NCI-H1694 (cell line): ENCODE measurements at places on chromosomes 2 and 18.

DNA sequence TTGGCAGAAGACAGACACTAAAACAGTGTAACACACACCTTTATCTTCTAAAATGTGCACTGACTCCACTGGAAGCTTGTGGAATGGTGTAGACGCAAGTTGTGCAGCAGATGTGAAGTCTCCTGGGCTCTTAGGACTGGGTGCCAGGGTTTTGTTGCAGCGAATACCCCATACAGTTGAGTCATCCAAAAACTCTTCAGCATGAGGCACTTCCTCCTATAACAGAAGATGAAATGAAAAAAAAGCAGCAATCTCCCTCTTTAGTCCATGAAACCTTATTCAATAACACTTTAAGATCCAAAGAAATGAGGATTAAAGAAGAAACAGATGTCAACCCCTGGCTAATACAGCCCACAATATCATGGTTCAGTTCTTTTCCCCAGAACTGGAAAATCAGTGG is 22.2 kb downstream of the BUB1 start:
- no peak for DNase-seq

- DNase-seq, result no peak
Observed at GRCh38 chr2:191789796-191790195, 57.1 kb downstream of the CAVIN2 start.

DNA sequence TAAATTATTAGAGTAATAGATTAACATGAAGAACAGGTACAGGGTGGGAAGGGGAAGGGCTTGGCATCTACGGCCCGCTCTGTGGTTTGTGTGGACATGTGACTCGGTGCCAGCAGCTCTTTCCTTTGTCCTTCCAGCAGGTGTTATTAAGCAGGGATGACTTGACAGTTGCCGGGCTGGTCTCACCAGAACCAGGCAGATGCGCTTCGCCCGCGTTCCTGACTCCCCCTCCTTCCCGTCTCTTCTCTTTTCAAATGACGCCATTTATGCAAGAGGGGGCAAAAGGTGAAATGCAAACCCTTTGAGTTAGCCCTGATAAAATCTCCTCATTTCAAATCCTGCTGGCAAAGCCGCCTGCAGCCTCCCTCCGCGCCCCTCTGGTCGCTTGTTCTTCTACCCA is 38.9 kb upstream of the MGAT4A start:
- DNase-seq, result no peak

GRCh38 chr18:63255435-63255834 is 64.1 kb downstream of the BCL2 start:
- no peak for DNase-seq

- DNase-seq, result peak; percentile 38
Observed at GRCh38 chr2:172172513-172173173, 69.9 kb upstream of the DLX2 start.

DNA sequence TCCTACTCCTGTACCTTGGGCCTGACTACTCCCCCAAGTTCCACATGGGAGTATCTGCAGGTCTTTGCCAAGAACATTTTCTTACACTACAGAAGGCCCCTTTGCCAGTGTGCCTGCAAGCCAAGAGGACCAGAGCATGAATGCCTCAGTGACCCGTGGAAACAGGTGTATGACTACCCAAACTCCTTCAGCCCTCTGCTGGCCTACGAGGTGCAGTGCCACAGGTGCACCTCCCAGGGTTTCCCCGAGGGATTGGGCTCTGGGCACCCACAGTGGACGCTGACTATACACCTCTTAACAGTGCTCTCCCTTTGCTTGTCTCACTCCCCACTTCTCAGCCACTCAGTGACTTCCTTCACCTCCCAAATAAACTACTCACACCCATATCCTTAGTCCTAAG is 91.4 kb downstream of the COL6A3 start:
- DNase-seq, result no peak

DNA sequence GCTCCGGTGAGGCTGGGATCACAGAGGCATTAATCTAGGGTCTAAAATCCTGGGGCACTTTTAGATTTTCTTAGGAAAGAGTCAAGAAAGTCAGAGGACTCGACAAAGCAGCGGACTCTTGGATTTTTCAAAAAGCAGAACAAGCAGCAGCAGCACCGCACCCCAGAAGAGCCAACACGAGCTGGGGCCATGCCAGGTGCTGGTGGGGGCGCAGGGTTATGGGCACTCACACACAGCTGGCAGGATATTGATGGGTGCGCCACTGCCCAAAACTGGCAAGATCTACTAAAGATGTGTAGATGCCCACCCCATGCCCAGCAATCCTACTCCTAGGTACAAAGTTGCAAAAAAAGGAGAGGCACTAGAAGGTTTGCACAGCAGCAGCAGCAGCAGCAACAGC is 33.9 kb upstream of the SEMA4C start:
- DNase-seq, result no peak

- DNase-seq, result no peak
Observed at GRCh38 chr18:63207143-63207790, 112.3 kb downstream of the BCL2 start.

DNA sequence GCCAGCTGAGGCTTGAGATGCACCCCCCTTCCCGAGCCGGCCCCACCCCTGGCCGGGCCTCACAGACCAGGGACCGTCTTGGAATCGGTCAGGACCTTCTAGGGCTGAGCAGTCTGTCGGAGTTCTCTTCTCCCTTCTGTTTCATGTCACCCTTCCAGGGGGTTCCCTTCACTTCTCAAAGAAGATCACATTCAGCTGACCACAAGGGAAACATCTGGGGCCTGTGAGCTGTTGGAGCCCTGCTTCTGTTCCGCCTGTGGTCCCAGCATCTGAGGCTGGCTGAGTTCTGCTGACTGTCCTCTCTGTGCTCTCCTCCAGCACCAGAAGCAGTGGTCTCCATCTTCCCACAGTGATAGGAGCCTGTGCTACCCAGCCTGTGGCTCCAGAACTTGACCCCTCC is 106.5 kb downstream of the SEPTIN10 start:
- no peak for DNase-seq

- DNase-seq, result no peak
Observed at GRCh38 chr2:8049851-8050571, 631.8 kb upstream of the ID2 start.

DNA sequence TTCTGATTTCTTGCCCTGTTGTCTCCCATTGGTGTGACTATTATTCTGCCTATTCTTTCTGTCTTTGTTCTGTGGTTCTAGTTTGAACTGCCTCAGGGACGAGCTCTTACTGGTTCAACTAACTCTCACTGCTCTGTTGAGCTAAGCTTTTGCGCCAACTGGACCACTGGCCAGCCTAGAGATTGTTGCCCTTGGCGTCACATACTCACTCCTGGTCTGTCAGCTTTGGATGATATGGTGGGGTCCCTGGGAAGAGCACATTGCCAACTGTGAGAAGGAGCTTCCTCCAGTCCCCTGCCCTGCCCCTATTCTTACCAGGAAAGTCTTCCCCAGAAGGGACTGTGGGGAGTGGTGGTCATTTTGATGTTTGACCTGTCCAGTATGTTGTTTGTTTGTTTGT is 6.0 kb downstream of the MTHFD2 start:
- no peak for DNase-seq
